RCC 7860 (cell line): ENCODE measurements at places on chromosomes 1 and 21.

GRCh38 chr1:153677718-153678518 is 570 bp upstream of the NPR1 start:
- peak; percentile 16 for DNase-seq

DNA sequence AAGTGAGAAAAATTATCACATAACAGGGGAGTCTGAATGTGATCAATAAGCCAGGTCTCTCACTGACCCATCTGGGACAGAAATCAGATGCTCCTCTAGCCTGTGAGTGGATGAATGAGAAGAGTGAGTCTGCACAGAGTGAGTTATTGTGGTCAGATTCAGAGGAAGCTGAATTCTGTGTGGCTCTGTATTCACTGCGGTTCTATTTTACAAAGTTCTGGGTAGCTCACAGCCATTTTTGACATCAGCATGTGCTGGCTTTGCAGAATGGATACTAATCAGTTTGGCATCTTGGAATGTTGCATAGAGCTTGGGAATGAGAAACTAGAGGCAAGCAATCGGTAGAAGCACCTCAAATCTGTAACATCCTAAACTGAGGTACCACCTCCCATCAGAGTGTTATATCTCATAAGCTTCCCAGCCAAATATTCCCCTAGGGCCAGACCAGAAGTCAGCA is 3.8 kb downstream of the COLGALT2 start:
- DNase-seq = no peak

DNA sequence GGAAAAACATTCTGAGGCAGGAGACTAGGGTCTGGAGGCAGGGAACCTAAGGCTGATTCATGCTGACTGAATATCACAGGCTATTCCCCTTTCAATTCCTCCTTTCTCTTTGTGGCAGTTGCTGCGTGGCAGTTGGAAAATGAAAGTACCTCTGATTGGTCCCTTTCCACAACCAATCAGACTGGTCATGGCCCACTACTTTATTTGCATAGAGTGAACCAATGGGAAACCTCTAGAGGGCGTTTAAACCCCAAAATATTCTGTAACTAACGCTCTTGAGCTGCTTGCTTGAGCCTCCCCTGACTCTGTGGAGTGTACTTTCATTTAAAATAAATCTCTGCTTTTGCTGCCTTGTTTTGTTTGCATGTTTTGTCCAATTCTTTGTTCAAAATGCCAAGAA is 27.7 kb upstream of the VN1R5 start:
- DNase-seq = no peak

DNA sequence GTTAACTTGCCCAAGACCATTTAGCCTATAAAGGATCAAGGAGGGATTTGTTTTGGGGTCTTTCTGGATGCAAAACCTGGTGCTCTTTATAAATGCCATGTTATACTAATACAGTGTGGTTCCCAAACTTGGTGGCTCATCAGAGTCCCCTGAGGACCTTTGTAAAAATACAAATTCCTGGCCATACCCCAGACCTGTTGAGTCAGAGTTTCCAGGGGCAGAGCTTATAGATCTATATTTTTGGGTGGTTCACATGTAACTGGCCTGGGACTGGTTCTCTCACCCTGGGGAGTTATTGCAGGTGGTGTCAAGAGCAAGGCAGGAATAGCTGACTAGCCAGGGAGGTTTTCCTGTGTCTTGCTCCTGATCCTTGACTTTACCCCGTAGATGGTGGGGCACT is 136.9 kb upstream of the HNRNPU start:
- DNase-seq = no peak

DNA sequence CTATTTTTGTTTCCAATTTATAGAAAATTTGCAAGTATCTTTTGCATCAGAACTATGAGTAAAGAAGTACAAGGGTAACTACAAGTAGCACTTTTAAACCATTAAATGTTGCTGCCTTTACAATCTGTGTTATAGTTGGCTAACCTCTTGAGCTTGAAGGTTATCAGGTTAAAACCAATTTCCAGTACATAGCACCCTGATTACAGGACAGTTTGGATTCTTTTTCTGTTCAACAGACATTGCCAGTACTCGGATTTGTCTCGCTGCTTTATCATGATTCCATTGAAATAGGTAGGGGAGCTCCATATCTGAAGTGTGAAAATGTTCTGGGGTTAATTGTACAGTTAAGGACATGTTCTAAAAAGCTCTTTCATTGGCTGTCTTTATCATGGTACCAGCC is 40.0 kb downstream of the MIA3 start:
- DNase-seq = no peak

GRCh38 chr21:42777757-42778344 is 101.5 kb downstream of the WDR4 start:
- peak; percentile 50 for DNase-seq

DNA sequence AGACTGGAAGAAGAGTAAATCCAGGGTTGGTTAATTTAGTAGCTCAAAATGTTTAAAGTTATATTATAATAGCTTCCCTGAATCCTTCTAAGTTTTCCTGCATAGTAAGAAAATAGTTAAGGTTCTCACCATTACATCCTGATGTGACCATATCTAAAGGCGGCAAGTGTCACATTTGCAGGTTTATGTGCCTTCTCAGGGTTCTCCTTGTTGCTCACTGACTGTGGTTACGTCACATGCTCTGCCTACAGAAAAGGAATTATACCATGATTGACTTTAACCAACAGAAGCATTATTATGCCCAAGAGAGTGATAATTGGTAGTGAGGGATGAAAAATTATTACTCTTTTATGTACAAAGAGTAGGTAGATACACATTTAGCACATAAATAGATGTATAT is 539.8 kb downstream of the PTPRC start:
- no peak for DNase-seq

GRCh38 chr1:6222636-6223035 is 13.1 kb downstream of the ICMT start:
- DNase-seq = no peak

- DNase-seq = no peak
These were observed 277.5 kb upstream of the C1orf174 start for GRCh38 chr1:4177425-4178150.

GRCh38 chr1:180888870-180889269 is 23.8 kb upstream of the KIAA1614 start:
- DNase-seq = no peak

DNA sequence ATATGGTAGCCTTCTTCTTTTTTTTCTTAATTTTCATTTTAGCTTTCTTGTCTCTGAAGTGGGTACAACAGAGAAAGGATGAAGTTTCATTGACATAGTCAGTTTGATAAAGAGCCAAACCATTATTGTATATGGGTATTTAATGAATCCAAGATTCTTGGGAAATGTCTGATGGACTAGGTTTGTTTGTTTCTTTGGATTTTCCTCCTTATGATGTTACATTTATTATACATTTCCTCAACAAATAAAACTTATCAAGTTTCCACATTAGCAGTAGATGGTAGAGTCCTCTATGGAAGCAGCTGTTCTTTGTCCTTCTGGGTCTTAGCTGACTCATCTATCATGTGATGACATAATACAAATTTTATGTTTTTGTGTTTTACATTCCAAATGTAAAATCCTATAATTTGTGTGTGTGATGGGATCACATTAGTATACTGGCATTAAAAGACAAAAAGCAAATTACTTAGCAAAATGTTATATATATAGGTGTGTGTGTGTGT is 6.0 kb downstream of the COL24A1 start:
- no peak for DNase-seq

DNA sequence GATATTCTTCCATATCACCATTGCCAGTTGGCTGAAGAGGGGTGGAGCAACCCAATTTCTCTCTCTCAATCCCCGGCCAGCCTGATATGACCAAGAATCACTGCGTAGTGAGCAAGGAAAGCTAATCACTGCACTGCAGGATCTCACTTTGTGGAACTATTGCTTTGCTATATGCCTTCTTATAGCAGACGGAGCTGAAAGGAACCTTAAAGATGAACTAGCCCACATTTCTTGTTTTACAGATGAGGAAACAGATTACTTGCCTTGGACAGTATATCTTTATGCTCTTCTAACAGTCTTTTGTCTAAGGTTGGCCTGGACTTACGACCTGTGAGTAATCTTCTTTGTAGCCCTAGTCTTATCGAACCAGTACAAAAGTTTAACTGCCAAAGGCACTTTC is 7.6 kb downstream of the APOBEC4 start:
- DNase-seq = no peak

DNA sequence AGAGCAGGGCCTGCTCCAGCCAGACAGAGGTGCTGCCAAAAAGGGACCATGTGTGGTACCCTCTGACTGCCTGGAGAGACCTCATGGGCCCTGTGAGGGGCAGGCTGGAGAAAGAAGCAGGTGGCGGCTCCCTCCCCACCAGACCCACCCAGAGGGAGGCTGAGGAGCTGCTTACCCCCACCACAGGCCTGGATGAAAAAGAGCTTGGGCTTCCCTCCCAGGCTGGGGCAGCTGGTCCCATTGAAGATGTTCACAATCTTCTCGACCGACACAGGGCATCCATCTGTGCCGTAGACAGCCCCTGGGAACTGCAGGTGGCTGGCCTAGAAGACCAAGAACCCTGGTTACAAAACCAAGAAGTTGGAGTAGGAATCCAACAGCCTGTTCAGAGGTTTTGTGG is 19.6 kb downstream of the CASP9 start:
- no peak for DNase-seq

DNA sequence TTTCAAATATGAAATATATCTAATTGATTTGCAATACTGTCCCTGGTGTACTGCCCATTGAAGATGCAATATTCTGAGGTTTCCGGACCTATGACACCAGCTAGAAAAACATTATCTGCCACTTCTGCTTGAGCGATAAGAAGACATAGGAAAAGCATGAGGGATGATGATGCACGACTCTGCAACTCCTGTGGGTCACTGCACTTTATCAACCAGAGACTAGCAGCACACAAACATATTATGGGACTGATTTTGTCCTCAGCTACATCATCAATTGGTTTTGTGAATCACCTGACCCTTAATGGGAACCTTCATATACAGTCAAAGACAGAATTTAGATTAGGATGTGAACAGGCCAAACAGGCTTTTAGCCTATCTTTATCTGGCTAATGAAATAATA is 13.8 kb upstream of the KCNA3 start:
- no peak for DNase-seq

DNA sequence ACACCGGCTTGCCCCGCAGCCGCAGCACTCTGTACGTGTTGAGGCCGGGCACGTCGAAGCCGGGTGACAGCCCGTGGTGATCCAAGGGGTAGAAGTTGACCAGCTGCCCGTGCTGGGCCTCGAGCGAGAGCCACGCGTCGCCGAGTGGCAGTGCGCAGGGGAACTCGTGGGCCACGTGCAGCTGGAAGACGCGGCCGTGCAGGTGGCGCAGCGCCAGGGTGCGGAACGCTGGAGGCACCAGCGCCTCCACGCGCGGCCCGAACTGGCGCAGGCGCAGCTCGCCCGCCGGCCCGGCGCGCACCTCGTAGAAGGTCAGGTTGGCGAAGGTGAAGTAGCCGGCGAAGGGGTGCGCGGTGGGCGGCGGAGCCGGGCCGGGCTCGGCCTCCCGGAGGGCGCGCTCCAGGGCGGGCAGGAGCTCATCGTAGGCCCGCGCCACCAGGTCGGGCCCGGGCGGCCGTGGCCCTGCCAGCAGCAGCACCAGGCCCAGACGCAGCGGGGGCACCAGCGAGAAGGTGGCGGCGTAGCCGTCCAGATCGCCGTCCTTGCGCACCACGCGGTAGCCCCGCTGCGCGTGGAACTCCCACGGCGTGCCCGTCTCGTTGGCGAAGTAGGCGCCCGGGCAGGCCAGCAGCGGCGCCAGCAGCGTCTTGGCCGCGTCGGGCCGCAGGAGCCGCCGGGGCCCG is 19.5 kb downstream of the LACTBL1 start:
- no peak for DNase-seq

DNA sequence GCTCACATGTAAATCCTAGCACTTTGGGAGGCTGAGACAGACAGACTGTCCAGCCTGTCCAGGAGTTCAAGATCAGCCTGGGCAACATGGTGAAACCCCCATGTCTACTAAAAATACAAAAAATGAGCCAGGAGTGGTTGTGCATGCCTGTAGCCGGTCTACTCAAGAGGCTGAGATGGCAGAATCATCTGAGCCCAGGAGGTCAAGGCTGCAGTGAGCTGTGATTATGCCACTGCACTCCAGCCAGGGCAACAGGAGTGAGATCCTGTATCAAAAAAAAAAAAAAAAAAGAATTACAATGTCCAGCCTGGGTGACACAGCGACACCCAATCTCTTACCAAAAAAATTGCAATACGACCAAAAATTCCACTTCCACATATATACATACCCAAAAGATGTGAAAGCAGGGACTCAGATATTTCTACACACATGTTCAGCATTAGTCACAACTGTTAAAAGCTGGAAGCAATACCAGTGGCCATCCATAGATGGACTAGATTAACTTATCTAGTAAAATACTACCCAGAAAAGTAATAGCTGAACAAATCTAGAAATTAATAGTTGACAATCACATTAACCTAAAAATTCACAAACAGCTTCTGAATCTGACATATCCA is 49.2 kb downstream of the ASH1L start:
- DNase-seq = no peak

GRCh38 chr1:47849005-47849521 is 148.1 kb downstream of the TRABD2B start:
- no peak for DNase-seq

DNA sequence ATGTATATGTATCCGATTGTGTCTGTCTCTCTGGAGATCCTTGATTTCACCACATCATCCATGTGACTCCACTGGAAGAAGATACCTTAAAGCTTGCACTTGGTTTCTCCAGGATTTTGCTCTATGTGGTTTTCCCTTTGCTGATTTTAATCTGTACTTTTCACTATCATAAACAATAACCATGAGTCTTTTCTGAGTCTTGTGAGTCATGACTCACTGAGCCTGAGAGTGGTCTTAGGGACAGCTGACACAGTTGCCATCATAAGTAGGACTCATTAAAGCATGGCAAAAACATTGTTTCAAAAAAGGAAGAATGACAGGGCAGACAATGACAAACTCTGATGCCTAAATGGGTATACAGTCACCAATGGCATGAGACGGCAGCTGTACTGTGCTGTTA is 226.2 kb downstream of the AKT3 start:
- peak; percentile 54 for DNase-seq

- DNase-seq = no peak
These were observed 27.0 kb downstream of the SERTAD4 start for GRCh38 chr1:210259561-210259960.

DNA sequence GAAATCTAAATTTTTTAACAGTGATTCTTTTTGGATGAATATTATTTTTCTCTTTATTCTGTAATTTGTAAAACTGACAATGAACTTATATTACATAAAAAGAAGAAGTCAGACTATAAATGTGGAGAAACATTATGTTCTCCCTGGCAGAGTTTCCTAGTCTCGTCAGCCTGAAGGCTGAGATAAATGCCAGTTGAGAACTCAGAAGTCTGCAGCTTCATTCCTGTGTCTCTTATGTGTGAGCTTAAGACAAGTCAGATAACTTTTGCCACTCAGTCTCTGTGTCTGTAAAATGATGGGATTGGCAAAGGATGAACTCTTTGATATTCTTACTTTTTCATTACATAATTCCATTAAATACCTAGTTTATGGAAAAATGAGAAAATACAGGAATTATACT is 568.8 kb upstream of the ZRANB2 start:
- no peak for DNase-seq
